ENCODE measurements at places on chromosomes 12 and 14.

DNA sequence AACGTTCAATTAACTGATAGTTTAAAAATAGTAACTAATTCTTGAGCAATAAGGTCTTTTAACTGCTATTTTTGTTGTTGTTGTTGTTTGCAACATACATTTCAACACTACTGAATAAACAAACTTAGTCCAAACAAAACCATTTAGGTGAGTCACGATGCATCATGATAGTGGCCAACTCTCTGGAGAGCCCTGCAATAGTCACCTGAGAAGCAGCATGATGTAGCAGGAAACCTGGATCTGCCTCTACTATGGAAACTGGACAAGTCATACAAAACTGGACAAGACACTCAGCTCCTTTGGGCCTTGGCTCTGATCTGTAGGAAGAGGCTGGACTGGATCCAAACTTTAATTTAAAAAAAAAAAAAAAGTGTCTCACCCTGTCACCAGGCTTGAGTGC is 117.3 kb downstream of the MED13L start:
- peak; percentile 58 for DNase-seq

GRCh38 chr14:68140806-68141205 is 321.2 kb downstream of the RAD51B start:
- DNase-seq = no peak

DNA sequence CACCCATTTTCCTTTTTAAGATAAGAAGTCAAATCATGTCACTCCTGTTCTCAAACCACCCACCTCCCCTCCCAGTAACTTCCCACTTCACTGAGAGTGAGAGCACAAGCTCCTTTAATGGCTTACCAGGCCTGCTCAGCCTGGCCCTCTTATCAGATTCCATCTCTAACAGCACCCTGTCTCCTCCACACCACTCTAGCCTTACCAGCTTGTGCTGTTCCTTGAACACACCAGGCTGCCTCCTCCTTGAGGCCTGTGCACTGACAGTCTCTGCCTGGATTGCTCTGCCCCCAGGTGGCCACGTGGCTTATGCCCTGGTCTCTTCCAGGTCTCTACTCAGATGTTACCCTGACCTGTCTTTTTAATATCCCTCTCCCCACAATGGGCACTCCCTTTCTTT is 40.1 kb upstream of the EVL start:
- DNase-seq = peak; percentile 68

GRCh38 chr14:54664961-54665360 is 98.0 kb downstream of the SAMD4A start:
- DNase-seq = no peak

- DNase-seq = peak; percentile 23
Observed at GRCh38 chr12:614411-614970, 48.8 kb downstream of the NINJ2 start.
